ENCODE measurements at places on chromosomes 1 and 21.

DNA sequence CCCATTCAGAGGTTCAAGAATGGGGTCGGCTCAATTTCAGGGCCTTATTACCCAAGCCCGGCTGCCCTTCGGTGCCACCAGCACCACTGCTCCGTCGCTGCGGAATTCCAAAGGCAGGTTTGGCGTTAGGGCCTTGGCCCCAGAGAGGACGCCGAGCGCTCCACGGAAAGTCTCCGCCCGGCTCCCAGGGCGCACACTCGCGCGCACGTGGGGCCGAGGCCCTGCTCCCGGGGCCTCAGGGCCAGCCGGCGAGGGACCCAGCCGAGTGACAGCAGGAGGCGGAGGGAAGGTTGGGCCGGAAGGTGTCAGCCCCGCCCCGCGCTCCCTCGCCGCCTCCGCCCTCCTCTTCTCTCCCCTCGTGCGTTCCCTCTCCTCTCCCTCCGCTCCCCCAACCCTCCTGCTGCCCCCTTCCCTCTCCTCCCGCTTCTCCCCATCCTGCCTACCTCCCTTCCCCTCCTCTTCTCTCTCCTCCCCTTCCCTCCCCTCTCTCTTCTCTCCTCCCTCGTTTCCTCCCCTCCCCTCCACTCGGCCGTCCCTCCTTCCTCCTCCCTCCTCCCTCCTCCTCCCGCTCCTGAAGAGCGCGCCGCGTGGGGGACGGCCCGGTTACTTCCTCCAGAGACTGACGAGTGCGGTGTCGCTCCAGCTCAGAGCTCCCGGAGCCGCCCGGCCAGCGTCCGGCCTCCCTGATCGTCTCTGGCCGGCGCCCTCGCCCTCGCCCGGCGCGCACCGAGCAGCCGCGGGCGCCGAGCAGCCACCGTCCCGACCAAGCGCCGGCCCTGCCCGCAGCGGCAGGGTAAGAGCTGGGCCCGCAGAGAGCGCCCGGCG, at the start of gene ETS2:
Gene ETS2, plus strand, starts transcription at position 602 of the 825 bp plus-strand sequence. CDS start 4,106 bp downstream, outside the sequence.
- DNase-seq, result peak; percentile 76

DNA sequence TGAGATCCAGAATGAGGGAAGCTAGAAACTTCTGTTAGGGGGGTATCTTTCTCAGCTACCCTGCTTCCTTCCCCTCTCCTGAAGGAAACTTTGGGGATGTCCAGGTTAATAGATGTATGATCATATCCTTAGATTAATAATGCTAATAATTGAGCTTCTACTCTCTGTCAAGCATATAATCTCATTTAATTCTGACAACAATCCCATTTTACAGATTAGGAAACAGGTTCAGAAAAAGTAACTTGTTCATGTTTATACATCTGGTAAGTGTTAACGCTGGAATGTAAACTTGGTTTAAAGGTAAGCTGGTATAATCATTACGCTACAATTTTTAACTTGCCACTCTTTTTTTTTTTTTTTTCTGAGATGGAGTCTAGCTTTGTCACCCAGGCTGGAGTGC, 1.7 kb upstream of the TMEM269 start:
- DNase-seq, result no peak

- no peak for DNase-seq
Measured at GRCh38 chr21:36039861-36040260, 20.5 kb downstream of the SETD4 start.

DNA sequence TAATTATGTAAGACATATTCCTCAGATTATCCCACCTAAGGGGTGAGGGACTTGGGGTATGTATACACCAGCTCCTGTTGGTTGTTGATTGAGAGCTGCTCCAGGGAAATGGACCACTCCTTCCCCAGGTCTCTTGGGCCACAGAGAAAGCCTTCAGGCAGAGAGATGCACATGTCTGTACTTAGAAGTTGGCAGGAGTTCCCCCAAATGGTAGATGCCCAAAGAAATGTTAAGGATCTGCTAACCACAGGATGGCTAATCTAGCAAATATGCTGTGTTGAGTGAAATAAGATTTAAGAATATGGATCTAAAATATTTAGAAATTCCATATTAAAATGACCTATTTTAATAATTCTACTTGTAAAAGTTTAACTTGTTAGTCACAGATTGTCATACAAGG, 100.8 kb upstream of the DNAH14 start:
- no peak for DNase-seq

- DNase-seq, result no peak
Measured at GRCh38 chr1:80847904-80848303, 952.8 kb upstream of the ADGRL2 start.

GRCh38 chr1:27545876-27546275, 55.9 kb upstream of the WASF2 start:
- no peak for DNase-seq

- DNase-seq, result no peak
Measured at GRCh38 chr1:6574025-6574620, 5.7 kb upstream of the ZBTB48 start.

DNA sequence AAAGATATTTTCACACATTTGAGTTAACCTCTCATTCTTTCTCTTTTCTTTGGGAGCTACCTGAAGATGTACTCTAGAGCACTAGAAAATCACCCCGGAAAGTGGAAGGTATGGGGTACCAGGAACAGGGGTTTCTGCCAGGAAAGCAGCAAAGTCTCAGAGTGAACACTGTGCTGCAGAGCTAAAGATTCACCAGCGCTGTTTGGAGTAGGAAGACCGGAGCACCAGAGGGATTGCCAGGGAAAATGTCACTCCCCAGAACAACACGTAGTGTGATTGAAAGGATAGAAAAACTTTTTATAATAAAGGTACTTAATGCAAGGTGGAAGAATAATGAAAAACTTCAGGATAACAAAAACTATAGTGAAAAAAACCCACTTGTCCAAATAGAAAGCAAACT, 26.7 kb upstream of the KCNK1 start:
- no peak for DNase-seq

- no peak for DNase-seq
Measured at GRCh38 chr1:224404916-224405603, 29.5 kb downstream of the WDR26 start.

DNA sequence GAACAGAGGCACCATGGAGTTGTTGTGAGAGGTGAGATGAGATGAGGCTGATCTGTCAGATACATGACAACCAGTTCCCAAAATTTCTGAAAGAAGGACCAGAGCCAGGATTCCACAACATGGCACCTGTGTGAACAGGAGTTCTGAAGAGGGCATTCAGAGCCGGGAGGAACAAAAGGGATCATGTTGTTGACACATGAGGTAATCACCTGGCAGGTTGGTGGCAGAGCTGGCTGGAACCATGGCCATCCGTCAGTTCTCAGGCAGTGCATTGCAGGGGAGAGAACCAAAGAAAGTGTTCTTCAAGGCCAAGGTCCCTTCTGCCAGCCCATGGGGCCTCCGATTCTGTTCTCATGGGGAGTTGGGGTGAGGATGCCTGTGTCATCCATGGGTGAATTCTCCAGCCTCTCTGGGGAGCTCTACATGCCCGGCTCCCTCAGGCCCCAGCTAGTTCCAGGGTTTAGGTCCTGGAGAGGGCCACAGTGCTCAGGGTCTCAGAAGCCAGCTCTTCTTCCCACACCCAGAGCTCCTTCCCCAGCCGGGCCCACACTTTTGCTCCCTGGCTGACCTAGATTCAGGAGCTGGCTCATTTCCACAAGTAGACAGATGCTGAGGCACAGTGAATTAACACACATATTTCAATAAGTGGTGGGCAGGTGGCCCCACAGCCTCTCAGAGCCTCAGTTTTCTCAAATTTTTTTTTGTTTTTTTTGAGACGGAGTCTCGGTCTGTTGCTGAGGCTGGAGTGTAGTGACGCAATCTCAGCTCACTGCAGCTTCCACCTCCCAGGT, 49.1 kb upstream of the CTPS1 start:
- no peak for DNase-seq

- no peak for DNase-seq
Measured at GRCh38 chr1:34711485-34711884, 43.4 kb upstream of the GJB5 start.

DNA sequence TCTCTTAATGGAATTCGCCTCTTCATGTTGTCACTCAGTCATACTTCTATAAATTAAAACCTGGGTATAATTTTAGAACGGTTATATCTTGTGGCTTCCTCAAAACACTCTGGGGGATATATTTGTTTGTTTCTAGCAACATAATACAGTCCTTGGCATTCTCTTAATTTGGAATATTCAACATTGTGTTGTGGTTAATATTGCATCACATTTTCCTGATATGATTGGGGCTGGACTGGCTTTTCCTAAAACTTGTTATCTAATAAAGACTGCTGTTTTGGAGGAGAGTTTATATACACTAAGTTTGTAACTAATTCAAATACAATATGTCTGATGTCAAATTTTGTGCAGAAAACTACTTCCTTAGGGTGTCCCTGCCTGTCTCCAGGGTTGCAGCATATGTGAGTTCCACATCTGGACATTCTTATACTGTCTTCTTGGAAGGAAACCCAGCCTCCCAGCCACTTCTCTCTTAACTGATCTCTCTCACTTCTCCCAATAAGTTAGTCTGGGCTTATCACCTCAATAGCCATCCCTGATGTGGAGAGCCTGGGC, 892.6 kb downstream of the MRPL39 start:
- DNase-seq, result no peak

GRCh38 chr1:185421485-185422107, 104.6 kb upstream of the IVNS1ABP start:
- DNase-seq, result no peak

DNA sequence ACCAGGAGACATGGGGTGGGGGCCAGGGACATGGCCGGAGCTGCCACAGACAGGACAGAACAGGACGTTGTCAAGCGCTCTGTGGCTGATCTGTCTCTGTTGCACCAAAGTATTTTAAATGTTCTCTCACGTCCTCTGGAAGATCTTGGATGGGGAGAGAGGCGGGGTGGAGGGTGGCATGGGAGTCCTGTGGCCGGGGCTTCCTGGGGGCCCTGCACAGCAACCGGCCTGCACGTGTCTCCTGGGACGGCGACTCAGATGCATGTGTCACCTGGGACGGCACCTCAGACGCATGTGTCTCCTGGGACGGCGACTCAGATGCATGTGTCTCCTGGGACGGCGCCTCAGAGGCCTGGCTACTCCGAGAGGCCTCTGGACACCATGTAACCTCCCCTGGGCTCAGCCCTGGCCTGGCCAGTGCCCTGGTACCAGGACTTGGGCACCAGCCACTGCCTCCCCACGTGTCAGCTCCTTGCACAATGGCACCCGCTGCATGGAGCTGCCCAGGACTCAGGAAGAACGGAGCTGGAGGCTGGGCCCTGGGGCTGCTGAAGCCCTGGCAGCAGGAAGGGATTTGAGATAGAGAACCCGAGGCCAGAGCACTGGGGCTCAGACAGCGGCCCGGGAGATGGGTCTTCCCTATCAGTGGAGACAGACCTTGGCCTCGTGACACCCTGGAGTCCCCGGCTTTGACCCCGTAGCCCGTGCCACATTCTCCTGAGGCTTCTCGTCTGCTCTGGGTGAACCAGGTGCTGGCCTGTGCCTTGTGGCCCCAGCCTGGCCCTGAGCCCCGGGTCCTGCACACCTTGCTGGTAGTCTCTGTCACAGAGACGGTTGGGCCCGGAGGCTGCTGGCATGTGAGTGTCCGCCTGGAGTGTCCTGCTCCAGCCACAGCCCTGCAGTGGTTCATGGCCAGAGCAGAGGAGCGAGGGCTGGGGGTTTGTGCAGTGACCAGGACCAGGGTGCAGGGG, 14.7 kb upstream of the SLC19A1 start:
- no peak for DNase-seq

DNA sequence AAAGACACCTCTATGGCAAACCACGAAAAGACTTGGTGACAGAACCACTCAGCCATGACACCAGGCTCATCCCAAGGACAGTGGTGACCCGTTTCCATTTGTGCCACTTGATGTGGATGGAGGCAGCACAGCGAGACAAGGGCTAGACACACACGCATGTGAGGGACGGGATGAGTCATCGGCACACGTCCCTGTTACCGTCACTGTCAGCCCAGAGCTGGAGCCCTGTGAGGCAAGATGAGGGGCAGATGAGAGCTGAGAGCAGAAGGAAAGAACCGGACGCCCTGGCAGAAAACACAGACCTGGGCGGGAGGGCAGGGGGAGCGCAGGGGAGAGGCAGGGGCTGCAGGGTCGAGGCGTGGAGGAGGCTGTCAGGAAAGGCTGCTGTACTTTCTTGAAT, 57.8 kb downstream of the SIK1 start:
- DNase-seq, result no peak

DNA sequence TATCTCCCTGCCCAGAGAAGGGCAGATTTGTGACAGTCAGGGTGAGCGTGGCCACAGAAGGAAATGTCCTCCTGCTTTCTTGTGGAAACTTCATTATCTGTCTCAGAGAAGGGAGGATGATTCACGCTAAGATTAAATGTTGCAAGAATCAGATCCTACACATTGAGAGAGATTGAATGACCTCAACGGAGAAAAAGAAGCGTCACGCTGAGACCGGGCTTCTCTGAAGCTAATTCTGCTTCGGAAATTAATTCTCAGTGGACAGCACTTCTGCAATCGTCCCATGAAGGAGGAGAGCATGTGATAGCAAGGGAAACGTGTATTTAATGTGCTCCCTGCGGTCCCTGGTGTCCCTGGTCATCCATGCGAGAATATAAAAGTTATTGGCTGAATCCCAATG, 19.8 kb upstream of the C1orf21 start:
- DNase-seq, result no peak

DNA sequence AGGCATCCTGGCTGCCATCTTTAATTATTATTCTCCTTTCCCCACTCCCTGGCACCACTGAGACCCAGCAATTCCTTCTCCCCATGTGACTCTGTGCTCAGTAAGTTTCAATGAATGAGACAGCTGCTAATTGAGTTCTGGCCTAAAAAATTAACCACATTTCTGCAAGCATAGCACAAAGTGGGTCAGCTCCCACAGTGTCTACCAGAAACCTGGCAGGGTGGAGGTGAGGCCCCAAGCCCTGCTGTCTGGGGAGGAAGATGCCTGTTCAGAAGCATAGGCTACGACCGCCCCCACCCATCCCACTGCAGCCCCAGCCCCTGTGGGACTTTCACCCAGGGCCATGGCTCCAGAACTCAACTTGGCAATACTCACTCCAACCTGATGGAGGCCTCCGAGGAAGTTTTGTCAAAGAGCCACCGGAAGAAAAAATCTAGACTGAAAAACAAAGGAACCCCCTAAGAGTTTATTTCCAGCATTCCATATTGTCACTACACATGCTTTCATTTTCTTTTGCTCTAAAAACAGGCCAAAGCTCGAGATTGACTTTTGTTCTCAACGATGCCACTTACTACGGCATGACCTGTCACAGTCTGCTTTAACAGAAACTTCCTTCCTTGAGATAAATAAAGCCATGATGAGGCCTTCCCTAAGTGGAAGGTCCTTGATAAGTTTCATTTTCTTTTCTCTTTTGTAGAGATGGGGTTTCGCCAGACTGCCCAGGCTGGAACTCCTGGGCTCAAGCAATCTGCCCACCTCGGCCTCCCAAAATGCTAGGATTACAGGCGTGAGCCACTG, 26.5 kb downstream of the TMEM63A start:
- no peak for DNase-seq

GRCh38 chr1:117093870-117094621, 27.5 kb downstream of the TRIM45 start:
- peak; percentile 27 for DNase-seq

DNA sequence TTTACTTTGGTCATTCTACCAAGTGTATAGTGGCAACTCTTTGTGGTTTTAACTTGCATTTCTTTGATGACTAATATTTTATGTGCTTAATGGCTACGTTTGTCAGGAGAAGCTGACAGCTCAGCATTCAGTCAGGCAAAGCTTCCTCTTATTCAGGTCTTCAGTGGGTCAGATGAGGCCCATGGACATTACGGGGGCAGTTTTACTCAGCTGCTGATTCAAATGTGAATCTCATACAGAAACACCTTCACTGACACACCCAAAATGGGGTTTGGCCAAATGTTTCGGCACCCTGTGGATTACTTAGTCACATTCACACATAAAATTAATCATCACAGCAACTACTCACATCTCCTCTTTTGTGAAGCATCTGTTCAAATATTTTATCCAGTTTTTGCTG, 104.9 kb upstream of the PLD5 start:
- no peak for DNase-seq

- DNase-seq, result peak; percentile 61
Measured at GRCh38 chr1:110312188-110313121, 26.7 kb upstream of the RBM15 start.
